ENCODE measurements at places on chromosomes 5 and 9. TPM values are rescaled to one million over a fixed set of nuclear protein-coding genes. Genes with fewer than 3 reads are reported as not detected.

DNA sequence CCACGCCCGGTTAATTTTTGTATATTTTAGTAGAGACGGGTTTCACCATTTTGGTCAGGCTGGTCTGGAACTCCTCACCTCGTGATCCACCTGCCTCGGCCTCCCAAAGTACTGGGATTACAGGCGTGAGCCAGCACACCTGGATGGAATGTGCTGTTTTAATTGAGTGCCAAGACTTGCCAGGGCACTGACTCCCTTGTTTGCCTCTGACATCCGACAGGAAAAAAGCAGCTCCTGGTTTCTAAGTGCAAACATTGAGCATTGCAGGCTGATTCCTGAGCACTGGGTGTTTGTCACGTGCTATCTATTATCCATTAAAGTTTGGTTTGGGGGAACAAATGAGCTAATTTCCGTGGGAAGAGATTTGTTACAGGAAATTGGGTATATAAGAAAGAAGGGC lies 70.6 kb upstream of the CKMT2 start:
- H3K36me3 ChIP-seq, result no peaks in the 10 kb centered on the region
- no peaks in the 10 kb centered on the region for H3K27me3 ChIP-seq
- no peak overlapping the region for H3K4me3 ChIP-seq
- no peaks in the 10 kb centered on the region for H3K4me1 ChIP-seq

LCP2 gene
- not detected for total RNA-seq

TEX48 gene
- not detected for total RNA-seq

DNA sequence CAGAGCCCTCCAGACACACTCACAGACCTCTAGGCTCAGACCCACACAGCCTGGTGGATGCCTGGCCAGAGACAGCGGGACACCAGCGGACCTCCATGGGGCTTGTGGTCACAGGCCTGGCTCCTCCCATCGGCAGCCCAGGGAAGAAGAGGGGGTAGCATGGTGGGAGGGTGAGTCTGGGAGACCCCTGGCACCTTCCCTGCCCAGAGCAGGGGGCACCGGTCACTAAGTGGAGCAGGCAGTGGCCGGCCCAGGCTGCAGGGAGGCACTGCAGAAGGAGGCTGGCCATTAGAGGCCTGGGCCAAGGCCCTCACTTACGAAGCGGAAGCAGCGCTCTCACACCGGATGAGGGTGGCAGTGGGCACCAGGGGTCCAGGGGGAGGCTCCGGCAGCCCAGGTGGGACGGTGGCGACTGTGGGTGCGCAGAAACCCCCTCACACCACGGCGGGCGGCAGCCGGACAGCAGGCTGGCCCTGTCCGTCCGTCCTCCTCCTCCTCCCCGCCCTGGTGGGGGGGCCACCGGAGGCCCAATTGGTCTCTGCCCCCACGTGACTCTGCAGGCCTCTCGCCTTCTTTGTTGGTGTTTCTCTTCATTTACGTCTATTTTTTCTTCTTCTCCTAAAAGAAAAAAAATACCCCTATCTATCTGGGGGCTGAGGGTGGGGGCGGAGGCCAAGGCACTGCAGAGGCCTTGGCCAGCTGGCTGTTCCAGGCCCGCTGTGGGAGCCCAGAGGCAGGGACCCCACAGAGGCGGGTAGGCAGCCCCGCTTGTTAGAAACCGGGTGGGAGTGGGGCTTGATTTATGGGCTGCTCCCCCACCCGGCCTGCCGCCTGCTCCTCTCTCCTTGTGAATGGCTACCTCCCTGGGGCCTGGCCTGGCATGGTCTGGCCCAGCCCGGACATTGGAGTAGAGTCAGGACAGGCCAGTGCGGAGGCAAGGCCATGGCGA lies at the start of gene NR5A1:
TSS of gene NR5A1 (minus strand) at position 469 of the 949 bp plus-strand sequence. CDS start 4,004 bp downstream, outside the sequence.
- no peak within 1 kb of the TSS for H3K27ac ChIP-seq
- peaks cover 38% of the 10 kb centered on the region for H3K27me3 ChIP-seq
- no peak for DNase-seq
- no peak within 1 kb of the TSS for H3K4me3 ChIP-seq
- H3K4me1 ChIP-seq, result no peaks in the 10 kb centered on the region
- no peaks in the 10 kb centered on the region for H3K36me3 ChIP-seq

AFF4 gene
- 85.5 TPM for total RNA-seq

GRCh38 chr9:91834740-91835139 lies 115.3 kb downstream of the ROR2 start:
- no peaks in the 10 kb centered on the region for H3K36me3 ChIP-seq
- H3K4me1 ChIP-seq, result no peaks in the 10 kb centered on the region
- H3K27me3 ChIP-seq, result no peaks in the 10 kb centered on the region
- no peak overlapping the region for H3K27ac ChIP-seq
- no peak overlapping the region for H3K4me3 ChIP-seq
- no peak for DNase-seq

DNA sequence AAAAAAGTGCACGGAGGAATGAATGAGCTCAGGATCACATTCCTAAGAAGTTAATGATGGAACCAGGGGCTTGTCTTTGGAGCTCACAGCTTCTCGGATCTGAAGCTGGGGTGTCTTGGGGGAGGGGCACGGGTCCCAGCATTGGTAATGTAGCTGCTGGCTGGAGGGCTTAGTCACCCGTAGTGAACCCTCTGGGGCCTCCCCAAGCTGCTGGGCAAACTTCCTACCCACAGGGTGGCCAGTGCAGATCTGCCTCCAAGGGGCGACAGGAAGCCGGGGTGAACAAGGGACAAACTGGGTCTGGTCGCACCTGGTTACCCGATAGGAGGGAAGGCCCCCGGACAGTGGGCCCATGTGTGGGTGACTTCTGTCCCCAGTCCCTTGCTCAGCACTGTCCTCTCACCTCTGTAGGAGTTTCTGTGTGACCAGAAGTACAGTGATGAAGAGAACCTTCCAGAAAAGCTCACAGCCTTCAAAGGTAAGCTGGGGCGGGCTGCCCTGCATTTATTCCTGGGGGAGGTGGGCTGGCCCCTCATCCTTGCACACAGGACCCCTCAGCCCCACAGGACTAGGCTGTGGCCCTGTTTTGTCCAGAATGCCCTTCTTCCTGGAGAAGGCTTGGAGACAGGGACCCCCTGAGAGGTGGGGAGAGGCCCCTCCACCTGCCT lies 14.1 kb upstream of the NUP214 start:
- H3K27ac ChIP-seq, result no peak overlapping the region
- no peaks in the 10 kb centered on the region for H3K27me3 ChIP-seq
- no peaks in the 10 kb centered on the region for H3K36me3 ChIP-seq
- DNase-seq, result no peak
- peaks cover 10% of the 10 kb centered on the region for H3K4me1 ChIP-seq

GARNL3 gene
- total RNA-seq, result 8.3 TPM

DNA sequence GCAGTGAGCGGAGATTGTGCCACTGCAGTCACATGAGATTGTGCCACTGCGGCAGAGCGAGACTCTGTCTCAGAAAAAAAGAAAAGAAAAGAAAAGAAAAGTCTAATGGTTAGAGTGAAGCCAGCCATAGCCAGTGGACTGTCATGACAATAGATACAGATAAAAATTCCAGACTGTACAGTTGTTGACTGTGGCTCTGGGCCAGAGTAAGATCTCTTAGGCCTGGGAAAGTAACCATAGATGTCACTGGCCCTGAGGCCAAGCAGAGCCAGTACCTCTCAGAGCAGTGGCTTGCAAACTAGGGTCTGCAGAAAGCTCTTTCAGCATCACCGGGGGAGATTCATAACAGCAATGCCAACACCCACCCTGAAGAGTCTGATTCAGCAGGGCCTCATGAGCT lies 44.1 kb upstream of the SUB1 start:
- no peak overlapping the region for H3K27ac ChIP-seq
- H3K4me3 ChIP-seq, result no peak overlapping the region
- no peaks in the 10 kb centered on the region for H3K4me1 ChIP-seq
